ENCODE measurements at places on chromosomes 6 and 20.

GRCh38 chr6:11805259-11806053, 26.9 kb upstream of the ADTRP start:
- no peak for DNase-seq

GRCh38 chr20:38296433-38296832, 7.5 kb upstream of the BPI start:
- DNase-seq: no peak

DNA sequence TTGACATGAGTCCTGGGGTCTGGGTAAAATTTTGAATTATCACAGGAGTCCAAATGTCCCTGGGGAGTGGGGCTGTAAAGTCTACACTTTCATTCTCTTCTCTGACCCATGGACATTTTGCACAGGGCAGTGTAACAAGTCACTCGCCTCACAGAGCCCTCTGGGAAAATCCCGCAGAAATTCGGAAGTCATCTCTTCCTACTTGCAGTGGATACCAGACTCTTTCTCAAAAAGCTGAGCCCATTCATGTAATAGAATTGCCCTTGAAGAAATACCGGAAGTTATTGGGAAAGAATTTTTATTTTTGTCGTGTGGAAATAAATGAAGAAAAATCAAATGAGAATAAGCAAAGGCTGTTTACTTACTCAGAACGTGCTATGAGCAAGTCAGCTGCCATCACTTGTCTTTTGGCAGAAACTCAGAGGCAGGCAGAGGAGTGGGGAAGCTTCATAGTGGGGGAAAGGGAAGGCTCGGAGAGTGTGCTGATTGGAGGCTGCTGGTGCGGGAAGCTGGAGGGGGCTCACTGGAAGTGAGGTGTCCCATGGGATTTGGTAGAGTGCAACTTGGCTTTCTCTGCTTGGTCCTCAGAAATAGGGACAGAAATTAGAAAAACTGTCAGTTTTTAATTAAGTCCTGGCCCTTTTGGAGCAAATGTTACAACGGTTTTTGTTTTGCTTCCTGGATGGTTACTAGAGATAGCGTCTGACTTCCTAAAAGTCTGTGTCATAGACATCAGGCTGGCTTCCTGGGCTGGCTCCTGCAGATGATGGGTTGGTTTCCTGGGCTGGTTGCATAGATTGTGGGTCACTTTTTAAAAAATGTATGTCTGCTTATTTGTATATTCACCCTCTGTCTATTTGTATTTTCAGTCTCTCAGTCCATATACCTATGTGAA, 79.8 kb upstream of the EEF1E1 start:
- no peak for DNase-seq

- no peak for DNase-seq
These were observed 40.1 kb upstream of the NNAT start for GRCh38 chr20:37480919-37481318.

DNA sequence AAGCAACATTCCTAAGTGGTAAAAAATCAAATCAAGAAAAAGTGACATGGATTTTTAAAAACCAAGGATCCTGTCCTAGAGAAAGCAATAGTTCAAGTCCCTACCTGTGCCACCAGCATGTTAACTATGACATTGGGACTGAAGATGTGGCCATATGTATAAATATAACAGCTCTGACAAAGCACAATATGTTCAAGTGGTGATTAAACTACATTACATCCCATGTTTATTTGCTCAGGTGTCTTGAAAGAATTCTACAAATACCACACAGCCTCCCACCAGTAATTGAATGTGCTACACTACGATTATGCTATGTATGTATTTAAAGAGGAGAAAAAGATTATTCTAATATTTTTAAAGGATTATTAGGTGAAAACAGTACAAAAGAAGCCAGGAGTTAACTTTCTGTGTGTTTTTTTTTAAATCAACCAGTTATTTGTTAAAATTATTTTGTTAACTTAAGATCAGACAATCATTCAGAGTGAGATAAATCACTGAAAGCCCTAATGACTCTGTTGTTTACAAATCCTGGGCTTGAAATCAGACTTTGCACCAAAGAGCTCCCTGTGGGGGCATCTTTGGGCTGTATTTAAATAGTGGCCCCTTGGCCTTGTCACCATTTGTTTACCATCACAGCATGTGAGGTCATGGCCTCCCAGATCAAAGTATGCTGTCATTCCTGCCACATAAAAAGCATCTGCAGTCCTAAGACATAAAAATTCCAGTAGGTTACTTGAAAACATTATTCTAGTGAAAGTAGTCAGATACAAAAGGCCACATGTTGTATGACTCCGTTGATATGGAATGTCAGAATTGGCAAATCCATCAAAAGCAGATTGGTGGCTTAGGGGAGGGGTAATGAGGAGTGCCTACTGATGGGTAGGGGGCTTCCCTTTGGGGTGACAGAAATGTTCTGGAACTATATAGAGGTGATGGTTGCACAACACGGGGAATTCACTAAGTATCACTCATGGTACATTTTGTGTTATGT, 17.1 kb downstream of the TTLL2 start:
- DNase-seq: no peak

GRCh38 chr20:7371518-7372163, 568.6 kb downstream of the HAO1 start:
- DNase-seq: no peak

- no peak for DNase-seq
These were observed 172.0 kb downstream of the MYLK4 start for GRCh38 chr6:2578767-2579166.

- DNase-seq: peak; percentile 18
These were observed at the start of gene FAM162B for GRCh38 chr6:116764961-116765841. Gene FAM162B (minus strand): TSS chr6:116765719. CDS start chr6:116765576, 143 bp downstream.

DNA sequence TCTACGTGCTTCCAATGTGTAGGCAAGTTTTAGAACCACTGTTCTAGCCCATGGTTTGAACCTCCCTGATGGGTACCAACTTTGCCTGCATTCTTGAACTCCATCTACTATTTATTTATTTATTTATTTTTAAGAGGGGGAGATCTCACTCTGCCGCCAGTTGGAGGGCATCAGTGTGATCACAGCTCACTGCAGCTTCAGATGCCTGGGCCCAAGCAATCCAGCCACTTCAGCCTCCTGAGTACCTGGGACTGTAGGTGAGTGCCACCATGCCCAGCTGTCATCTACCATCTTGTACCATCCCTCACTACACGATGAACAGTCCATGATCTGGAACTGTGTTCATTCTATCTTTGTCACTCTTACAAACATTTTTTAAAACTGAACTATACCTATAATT, 28.2 kb downstream of the HLA-F start:
- no peak for DNase-seq

DNA sequence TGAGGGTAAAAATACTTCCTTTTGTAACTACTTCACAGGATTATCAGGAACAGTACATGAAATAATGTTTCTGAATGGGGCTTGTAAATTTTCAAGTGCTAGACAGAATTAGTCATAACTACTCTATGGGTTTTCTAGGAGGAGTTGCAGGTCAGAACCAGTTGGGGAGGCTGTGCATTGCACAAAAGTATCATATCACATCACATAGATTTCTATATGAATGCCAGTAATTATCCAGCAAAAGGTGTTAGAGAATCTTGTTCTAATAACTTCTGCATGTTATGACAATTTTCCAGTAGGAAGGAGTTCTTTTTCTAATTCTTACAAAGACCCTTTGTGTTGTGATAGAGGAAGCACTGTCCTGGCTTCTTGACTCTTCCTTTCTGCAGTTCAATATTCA, 551.6 kb downstream of the COL12A1 start:
- no peak for DNase-seq

GRCh38 chr20:18728870-18729224, 84.7 kb upstream of the SCP2D1 start:
- DNase-seq: no peak

GRCh38 chr6:129321303-129321702, 388.7 kb downstream of the ARHGAP18 start:
- no peak for DNase-seq

GRCh38 chr6:80535914-80536565, 429.6 kb downstream of the BCKDHB start:
- no peak for DNase-seq

DNA sequence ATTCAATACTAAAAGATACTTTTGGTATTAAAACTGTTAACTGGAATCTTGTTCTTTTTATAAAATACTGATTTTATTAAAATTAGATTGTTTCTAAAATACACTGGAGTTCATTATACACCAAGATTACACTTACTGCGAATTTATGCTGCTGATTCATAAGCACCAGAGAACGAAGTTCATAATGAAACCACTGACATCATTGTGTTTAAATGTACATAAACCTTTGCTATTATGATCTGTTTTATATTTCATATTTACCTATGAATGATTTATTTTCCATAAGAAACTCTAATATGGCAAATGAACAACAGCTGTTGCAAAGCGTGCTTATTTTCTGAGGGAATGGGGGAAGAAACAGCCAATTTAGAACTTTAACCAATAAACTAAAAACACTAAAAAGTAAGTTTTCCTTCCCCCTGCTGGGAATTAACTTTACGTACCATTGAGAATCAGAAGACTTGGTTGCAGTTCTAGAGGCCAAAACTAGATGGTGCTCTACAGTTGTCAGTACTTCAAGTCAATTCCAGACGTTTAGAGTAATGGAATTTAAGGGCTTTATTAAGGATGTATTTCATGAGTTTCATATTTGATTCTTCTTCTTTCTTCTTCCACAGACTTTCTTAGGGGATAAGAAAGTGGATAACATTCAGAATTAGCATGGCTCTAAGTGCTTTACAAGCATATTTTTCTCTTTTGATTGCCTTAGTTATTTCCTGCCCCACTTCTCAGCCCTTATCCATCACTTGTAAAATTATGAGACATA, 30.8 kb upstream of the COL19A1 start:
- DNase-seq: peak; percentile 24

DNA sequence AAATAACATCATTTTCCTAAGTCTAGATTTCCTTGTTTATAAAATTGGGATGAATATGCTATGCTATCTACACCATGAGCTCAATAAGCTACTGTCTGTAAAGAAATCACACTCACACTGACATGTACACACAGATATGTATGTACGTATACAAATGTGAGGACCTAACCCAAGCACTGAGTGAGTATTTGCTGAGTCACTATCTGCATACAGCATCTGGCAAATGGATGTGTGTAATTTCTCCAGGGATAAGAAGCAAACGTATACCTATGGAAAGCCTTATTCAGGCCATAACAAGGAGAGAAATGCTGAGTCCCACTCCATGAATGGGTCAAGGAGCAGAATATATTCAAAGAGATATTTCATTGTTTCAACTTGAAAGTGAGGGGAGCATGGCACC, 153.9 kb downstream of the LPA start:
- DNase-seq: no peak

DNA sequence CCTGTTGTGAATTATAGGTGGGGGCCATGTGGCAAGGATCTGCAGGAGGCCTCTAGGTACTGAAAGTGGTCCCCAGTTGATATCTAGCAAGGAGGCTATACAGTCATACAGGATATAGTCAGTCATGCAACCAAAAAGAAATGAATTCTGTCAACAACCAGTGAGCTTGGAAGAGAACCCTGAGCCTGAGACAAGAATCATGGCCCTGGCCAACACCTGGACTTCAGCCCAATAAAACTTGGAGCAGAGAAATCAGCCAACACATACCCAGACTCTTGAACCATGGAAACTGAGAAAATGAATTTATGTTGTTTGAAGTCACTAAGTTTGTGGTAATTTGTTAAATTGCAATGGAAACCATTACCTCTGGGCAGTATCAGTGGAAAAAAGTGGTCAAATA, 370.2 kb downstream of the KIF16B start:
- no peak for DNase-seq

- DNase-seq: no peak
These were observed 112.5 kb upstream of the PHACTR3 start for GRCh38 chr20:59491884-59492283.

DNA sequence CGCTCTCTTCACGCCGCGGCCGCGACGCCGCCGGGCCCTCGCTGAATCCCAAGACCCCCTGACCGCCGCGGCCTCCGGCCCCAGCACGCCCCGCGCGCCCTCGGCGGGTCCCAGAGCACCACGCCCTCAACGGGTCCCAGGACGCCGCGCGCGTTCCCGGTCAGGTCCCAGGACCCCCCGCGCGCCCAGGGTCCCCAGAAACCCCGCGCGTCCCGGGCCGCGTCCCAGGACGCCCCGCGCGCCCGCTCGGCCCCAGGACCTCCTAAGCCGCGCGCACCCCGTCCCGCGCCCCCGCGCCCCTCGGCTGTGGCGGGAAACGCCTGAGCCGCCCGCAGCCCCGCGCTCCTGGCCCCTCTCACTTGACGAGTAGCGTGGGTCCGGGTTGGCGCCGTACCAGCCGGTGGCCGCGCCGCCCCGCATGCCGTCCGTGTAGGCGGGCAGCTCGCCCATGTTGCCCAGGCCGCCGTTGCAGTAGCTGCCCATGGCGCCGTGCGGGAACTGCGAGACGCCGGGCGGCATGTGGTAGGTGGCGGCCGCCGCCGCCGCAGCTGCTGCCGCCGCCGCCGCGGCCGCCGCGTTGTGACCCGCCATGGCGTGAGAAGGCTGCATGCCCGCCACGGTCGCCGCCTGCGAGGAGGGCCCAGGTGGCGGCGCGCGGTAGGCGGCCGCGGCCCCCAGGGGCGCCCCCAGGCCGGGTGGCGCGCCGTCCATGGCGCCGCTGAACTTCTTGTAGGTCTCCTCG, 556 bp downstream of the NKX2-4 start:
- DNase-seq: peak; percentile 12

- peak; percentile 48 for DNase-seq
These were observed 38.7 kb downstream of the YTHDF1 start for GRCh38 chr20:63177134-63177784.

DNA sequence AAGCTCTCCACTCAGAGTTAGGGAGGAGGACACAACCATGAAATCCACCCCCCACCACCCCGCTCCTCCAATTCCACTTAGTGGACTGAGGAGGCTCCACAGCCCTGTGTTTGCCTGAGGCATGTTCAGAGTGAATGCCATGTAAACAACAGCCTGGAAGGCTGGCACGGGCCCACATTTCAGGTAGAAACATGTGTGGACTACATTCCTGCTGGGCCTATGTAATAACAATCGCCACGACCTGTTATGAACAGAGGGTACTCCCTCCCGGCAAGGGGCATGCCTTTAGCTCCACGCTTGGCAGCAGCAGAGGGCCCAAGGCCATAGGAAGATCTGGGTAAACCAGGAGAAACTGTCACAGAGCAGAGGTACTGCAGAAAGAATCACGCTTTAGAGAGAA, 65.5 kb downstream of the ISM1 start:
- DNase-seq: no peak

GRCh38 chr20:58268421-58268821, 40.0 kb upstream of the ANKRD60 start:
- DNase-seq: no peak

GRCh38 chr20:23407781-23408464, 13.4 kb downstream of the NAPB start:
- peak; percentile 64 for DNase-seq

DNA sequence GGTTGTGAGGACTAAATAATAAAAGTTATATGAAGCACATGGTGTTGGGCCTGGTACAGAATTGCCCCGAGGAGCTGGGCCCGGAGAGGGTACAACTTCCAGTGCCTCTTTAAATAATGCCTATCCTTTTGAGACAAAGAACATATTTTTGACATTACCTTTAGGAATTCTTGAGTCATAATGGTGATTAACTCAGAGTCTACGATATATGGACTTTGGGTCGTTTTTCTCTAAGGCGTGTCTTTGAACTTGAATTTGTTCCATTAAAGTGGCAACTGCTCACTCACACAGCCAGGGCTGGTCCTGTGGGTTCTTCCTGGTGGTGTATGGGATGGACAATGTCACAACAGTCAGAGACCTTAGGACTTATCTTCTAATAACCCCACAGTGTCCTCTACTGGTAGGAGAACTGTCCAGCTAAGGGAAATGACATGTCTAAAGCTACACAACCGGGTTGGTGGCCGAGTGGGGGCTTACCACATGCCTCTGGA, 106.5 kb downstream of the CDC5L start:
- DNase-seq: no peak
